ENCODE measurements at places on chromosomes 3 and 15.

- DNase-seq = no peak
Observed at GRCh38 chr3:74273555-74274402, 340.7 kb downstream of the CNTN3 start.

GRCh38 chr15:69161079-69161877, 843 bp downstream of the GLCE start:
- no peak for DNase-seq

DNA sequence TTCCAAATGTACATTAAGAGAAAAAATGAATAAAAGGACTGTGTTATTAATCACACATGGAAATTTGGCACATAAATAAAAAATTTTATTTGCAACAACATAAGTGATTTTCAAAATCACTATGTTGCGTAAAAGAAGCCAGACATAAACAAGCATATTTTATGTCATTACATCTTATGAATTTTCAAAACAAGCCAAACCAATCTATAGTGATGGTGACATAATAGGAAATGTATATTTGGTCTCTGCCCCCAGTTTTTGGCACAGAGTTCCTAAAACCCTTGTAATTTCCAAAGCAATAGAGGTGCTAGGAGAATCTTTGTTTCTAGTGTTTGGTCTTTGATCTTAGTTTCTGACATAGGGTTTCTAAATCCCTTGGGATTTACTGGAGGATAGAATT, 543.3 kb downstream of the ZBBX start:
- no peak for DNase-seq

DNA sequence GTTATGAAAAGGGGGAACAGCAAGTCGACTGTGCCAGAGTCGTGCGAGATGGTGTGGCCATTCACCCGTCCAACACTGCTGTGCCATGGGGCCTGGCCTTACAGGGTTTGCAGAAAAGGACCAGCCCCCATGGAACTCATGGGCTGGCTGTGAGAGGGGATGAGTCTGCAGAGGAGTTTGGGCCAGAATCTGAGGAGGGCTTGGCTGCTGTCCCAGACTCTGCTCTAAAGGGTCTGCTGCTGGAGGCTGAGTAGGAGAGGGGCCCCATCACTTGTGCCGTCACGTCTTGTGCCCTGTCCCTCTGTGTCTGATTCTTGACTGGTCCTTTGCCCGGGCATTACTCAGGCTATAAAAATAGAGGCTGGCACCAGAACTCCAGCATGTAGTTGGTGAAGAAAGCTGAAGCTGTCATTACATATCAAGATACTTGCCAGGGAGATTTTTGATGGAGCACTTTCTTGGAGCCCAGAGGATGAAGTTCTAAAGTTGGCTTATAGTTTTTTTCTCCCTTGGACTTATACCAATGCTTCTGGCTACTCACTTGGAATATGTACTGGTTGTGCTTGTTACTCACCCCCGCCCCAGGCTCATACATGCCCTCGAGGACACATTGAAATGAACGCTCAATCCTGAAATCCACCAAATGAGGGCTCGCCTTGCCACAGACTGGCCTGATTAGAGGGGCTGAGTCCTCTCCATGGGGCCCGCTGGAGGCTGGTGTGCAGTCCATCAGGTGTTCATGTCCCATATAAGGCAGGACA, 10.2 kb downstream of the PXYLP1 start:
- peak; percentile 2 for DNase-seq

- no peak for DNase-seq
Observed at GRCh38 chr3:39438880-39439279, 28.6 kb upstream of the MOBP start.

- no peak for DNase-seq
Observed at GRCh38 chr3:30201715-30202114, 404.7 kb upstream of the TGFBR2 start.

- DNase-seq = no peak
Observed at GRCh38 chr15:49758856-49759255, 138.0 kb downstream of the DTWD1 start.

GRCh38 chr3:132841621-132842020, 119.4 kb upstream of the NPHP3 start:
- DNase-seq = no peak

DNA sequence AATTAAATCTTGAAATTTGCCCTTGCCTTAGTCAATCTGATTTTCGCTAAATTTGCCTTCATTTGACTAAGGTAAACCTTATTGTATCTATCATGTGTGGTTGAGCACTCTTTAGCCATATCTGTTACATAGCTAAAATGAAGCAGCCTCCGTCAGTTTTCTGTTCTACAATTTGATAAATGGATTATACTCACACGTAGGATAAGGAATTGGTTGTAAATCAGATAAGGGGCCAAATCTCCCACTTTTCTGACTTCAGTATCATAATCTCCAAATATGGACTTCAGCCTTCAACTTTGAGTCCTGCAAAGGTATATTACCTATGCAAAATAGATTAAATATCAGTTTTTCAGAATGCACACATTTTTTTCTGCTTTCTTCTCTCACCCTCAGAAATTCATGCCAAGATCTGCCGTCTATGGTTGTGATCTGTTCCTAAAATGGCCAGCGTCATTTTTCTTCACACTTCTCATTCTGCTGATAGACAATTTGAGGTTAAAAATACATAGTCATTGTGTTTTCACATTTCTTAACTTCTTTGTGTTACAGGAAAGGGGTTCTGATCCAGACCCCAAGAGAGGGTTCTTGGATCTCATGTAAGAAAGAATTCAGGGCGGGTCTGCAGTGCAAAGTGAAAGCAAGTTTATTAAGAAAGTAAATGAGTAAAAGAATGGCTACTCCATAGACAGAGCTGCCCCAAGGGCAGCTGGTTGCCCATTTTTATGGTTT, 36.9 kb downstream of the RAB8B start:
- no peak for DNase-seq

- no peak for DNase-seq
Observed at GRCh38 chr3:154149286-154149685, 28.1 kb downstream of the ARHGEF26 start.

- DNase-seq = no peak
Observed at GRCh38 chr15:57387564-57388076, 11.3 kb downstream of the CGNL1 start.

- peak; percentile 10 for DNase-seq
Observed at GRCh38 chr15:77031376-77032050, 36.6 kb downstream of the PSTPIP1 start.

GRCh38 chr3:99418709-99419108, 219.7 kb upstream of the COL8A1 start:
- no peak for DNase-seq

GRCh38 chr15:77179541-77179998, 108.7 kb upstream of the TSPAN3 start:
- DNase-seq = no peak

DNA sequence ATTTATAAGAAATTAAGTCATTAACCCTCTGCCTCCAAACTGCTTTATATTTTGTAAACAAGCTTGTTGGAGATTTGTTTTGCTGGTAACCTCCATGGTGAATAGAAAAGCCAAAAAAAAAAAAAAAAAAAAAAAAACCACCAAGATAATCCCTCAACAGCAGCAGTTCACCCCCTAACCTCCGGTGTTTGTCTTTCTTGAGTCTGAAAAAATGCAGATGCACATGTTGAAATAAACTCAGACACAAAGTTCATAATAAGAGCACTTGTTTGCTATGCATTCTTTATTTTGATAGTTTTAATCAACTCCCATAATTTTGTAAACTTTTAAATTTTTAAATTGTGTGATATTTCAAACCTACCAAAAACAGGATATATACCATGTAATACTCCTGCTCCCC, 1.8 kb upstream of the PLCH1 start:
- no peak for DNase-seq

DNA sequence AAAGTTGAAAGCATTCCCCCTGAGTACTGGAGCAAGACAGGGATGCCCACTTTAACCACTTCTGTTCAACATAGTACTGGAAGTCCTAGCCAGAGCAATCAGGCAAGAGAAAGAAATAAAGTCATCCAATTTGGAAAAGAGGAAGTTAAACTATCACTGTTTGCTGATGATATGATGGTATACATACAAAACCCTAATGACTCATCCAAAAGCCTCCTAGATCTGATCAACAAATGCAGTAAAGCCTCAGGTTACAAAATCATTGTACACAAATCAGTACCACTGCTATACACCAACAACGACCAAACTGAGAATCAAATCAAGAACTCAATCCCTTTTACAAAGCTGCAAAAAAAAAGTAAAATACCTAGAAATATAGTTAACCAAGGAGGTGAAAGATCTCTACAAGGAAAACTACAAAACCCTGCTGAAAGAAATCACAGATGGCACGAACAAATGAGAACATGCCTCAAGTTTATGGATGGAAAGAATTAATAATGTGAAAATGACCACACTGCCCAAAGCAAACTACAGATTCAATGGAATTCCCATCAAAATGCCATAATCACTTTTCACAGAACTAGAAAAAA, 40.3 kb downstream of the RPL39L start:
- DNase-seq = peak; percentile 14

DNA sequence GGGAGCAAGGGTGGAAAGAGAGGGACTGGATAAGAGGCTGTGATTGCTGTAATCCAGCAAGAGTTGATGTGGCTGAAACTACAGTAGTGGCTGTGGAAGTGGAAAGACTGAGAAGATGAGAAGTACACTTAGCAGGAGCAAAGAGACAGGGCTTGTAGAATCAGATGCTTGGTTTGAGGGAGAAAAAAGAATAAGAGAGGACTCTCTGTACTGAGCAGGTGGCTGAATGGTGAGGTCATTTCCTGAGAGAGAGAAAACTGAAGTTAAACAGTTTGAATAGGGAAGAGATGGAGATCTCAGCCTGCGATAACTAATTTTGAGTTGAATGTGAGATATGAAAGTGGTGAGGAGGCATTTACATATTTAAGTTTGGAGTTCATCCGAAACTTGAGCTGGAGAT, 95.8 kb upstream of the SLC25A36 start:
- no peak for DNase-seq

GRCh38 chr15:60079210-60079609, 75.1 kb downstream of the FOXB1 start:
- no peak for DNase-seq

DNA sequence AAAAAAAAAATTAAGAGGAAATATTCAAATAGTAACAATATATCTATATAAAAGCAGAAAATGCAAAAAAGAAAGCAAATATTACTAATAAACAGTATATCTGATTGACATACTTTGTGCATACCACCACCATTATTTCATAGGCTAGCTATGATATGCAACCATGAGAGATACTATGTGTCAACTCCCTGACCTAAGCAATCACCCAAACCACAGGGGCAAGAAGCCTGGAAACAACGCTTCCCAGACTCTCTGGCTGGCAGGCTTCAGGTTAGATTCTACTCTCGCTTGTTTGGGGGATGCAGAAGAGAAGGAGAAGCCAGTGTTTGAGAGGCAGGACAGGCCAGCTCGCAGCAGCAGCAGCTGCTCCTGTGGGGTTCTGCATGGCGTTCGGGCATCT, 169.3 kb upstream of the TPM1 start:
- DNase-seq = no peak

- no peak for DNase-seq
Observed at GRCh38 chr3:112496366-112497067, 2.8 kb downstream of the BTLA start.
